Activated CD8-positive, alpha-beta T cell treated with anti-CD3 and anti-CD28 coated beads, Interleukin-2, amount 10 ng/mL, durations not matched to agents 7 days and 5 days (primary cell): ENCODE measurements at places on chromosomes 3 and 15. TPM values are rescaled to one million over a fixed set of nuclear protein-coding genes. Genes with fewer than 3 reads are reported as not detected.

The MB21D2 gene
- total RNA-seq: 7.2 TPM

DNA sequence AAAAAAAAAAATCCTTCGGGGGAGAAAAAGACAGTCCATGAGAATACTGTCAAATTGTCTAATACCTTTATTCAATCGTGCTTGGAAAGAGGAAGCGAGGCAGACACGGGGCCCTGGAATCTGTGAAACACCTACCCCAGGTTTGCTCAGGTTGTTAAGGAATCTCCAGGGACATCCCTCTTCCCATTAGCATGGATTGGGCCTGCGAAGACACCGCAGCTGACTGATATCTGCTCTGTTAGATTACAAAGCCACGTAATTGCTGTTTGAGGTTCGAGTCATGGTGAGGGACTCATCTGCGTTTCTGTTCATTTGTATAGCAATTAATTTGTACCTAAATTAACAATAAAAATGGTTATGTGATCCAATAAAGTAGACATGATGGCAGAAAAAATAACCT, 91.0 kb downstream of the BDH1 start:
- H3K4me3 ChIP-seq: no peak overlapping the region
- H3K27ac ChIP-seq: no peak overlapping the region
- H3K4me1 ChIP-seq: peaks cover 10% of the 10 kb centered on the region

DNA sequence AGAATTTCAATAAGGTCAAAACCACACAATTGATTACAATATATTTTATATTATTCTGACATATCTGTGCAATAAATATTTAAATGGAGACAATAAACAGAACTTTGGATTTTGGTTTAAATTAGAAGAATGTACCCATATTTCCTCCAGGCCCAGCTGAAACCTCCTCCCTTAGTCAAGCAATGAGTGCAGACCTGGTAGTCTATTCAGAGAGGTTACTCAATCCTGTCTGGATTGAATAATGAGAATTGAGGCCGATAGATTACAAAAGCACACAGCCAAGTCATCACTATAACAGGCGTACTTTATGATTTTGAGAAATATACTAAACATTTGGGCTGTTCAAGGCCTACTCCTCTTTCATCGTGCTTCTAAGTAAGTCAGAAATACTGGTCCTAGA, 114.5 kb upstream of the STRIT1 start:
- no peaks in the 10 kb centered on the region for H3K36me3 ChIP-seq
- no peaks in the 10 kb centered on the region for H3K27me3 ChIP-seq
- no peak for DNase-seq
- no peak overlapping the region for H3K27ac ChIP-seq

DNA sequence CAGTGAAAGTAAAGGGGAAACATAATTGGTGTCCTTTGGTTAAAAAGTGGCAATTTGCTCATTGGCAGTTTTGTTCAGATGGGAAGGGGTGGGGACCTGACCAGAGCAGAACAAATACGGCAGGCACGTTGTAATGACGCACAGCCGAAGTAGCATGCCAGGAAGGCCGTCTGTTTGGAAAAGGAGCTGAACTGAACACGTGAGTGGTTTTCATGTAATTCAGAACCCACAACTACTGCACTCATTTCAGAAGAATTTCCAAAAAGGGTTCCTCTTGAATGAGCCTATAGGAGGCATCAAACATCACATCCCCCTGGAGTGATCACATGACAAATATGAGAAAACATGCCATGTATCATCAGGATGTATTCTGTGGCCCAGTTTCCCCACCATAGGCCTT, 42.9 kb upstream of the LMCD1 start:
- H3K4me3 ChIP-seq: no peak overlapping the region
- H3K4me1 ChIP-seq: no peaks in the 10 kb centered on the region
- peaks cover under 1% of the 10 kb centered on the region for H3K27me3 ChIP-seq
- DNase-seq: no peak
- H3K36me3 ChIP-seq: no peaks in the 10 kb centered on the region

- no peaks in the 10 kb centered on the region for H3K4me1 ChIP-seq
- H3K27me3 ChIP-seq: no peaks in the 10 kb centered on the region
- no peak overlapping the region for H3K27ac ChIP-seq
- H3K4me3 ChIP-seq: no peak overlapping the region
These were observed 9.0 kb downstream of the ZNF662 start for GRCh38 chr3:42914771-42915515.

DNA sequence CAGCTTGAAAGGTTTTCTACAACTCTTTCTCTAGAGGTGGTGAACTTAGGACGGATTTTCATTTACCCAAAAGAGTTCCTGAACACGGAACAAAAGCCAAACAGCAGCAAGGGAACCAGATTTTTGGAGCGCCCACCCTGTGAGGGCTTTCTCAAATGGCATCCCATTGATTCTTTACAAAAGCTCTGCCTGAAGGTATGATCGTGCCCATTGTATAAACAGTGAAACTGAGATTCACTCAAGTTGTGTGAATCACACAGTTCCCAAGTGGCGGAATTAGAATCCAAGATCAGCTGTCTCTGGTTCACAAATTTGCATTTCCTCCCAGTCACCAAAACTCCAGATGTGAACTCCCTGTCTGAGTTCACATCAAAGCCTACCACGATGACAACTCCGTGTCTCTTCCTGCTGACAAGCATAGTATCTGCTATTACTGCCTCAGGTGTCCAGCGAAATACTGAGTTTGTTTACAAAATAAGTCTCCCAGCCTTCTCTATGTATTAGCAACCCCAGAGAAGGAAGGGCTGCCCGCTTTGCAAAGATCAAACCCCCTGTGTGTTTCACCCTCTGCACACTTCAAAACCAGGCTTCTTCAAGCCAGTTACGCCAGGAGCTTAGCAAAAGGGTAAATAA, 235.9 kb upstream of the ST8SIA2 start:
- no peak overlapping the region for H3K4me3 ChIP-seq
- no peak overlapping the region for H3K27ac ChIP-seq
- peaks cover 2% of the 10 kb centered on the region for H3K36me3 ChIP-seq
- peaks cover 21% of the 10 kb centered on the region for H3K4me1 ChIP-seq

GRCh38 chr15:58378241-58379085, 53.3 kb upstream of the LIPC start:
- H3K36me3 ChIP-seq: peaks cover 8% of the 10 kb centered on the region
- H3K27me3 ChIP-seq: peaks cover 3% of the 10 kb centered on the region
- no peak overlapping the region for H3K4me3 ChIP-seq
- no peak for DNase-seq
- H3K27ac ChIP-seq: no peak overlapping the region
- H3K4me1 ChIP-seq: peaks cover 3% of the 10 kb centered on the region

DNA sequence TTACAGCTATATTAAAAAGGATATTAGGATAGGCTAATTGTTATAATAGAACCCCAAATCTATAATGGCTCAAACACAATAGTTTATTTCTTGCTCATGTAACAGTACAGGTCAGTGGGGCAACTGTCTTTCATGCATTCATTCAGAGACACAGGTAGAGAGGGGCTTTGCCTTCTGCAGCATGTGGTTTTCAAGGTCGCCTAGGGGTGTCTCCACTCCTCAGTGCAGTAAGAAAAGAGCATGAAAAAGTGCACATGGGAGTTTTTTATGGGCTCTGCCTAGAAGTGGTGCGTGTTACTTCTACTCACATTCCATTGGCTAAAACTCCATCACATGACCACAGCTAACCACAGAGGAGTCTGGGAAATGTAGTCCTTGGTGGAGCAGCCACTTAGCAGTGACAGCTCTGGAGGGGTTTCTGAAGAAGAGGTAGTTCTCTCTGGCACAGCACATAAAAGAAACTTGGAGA, 1.8 kb downstream of the ZBTB38 start:
- H3K36me3 ChIP-seq: no peaks in the 10 kb centered on the region
- H3K27me3 ChIP-seq: peaks cover 4% of the 10 kb centered on the region
- peaks cover 22% of the 10 kb centered on the region for H3K4me1 ChIP-seq
- no peak overlapping the region for H3K4me3 ChIP-seq
